ENCODE measurements at places on chromosomes 5 and 9.
A peak's percentile ranks its signal among the peaks of the same experiment; 100 is the strongest.

GRCh38 chr5:106127985-106128384 lies 1542.8 kb downstream of the EFNA5 start:
- no peak for DNase-seq

GRCh38 chr9:91332546-91333231 lies 29.0 kb downstream of the AUH start:
- no peak for DNase-seq

DNA sequence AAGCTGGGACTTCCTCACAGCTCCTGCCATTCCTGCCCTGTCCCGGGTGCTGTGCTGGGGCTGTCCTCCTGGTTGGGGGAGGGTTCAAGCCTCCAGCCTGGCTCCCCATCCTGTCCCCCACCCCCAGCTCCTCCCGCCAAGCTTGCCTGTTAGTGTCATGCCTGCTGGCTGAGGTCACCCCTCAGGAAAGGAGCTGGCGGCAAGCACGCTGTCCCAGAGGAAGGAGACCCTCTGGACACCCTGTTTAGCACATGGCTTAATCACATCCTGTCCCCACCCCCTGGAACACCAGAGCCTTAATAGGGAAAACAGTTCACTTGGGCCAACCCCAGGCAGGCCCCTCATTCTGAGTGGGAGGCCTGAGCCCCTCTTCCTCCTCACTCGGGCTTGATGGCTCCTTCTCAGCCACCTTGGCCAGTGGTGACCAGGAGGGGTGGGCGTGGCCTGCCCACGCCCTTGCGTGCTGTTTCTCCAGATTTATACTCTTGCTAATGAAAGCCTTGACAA lies 9.2 kb upstream of the PHYHD1 start:
- DNase-seq, result peak; percentile 94

DNA sequence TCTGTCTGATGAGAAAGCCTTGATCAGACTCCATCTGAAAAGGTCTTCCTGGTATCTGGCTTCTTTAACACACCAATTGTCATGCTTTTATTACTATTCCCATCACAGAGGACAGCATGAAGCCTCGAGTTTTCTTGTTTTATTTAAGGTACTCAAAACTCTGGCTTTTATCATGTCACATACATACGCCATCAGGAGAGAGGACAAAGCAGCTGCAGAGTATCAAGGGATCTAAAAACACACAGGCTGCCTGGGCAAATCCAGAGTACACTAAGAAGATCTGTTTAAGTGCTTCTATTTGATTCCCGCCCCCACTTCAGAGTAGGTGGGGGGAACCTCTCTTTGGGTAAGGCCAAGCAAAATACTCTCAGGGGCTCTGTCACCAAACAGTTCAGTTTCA lies 277.2 kb downstream of the SPOCK1 start:
- no peak for DNase-seq

DNA sequence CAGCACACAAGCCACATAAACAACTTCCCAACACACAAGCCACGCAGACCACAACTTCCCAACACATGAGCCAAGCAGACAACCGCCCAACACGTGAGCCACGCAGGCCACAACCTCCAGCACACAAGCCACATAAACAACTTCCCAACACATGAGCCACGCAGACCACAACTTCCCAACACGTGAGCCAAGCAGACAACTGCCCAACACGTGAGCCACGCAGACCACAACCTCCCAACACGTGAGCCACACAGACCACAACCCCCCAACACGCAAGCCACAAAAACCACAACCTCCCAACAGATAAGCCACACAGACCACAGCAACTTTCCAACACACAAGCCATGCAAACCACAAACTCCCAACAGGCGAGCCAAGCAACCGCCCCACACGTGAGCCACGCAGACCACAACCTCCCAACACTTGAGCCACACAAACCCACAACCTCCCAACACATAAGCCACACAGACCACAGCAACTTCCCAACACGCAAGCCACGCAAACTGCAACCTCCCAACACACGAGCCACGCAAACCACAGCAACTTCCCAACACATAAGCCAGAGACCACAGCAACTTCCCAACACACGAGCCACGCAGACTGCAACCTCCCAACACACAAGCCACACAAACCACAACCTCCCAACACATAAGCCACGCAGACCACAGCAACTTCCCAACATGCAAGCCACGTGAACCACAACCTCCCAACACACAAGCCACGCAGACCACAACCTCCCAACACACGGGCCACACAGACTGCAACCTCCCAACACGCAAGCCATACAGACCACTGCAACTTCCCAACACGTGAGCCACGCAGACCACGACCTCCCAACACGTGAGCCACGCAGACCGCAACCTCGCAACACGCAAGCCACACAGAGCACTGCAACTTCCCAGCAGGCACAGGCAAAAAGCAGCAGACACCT lies 10.1 kb downstream of the BRD9 start:
- no peak for DNase-seq

DNA sequence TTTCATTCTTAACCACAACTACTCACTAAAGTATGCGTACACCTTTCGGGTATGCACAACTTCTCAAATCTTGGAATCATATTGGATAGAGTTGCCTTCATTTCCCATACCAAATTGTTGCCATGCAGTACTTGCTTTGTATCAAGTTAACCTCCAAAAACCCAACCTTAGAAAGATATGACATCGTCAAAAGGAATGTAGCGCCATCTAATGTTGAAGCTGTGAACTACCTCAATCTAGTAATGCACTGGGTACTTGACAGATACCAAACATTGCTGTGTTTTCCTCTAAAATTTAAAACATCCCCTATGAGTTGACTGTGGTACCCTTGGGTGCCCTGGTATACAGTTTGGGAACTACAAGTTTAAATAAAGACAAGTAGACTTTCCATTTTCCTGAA lies 318.4 kb downstream of the ARL15 start:
- DNase-seq, result no peak

DNA sequence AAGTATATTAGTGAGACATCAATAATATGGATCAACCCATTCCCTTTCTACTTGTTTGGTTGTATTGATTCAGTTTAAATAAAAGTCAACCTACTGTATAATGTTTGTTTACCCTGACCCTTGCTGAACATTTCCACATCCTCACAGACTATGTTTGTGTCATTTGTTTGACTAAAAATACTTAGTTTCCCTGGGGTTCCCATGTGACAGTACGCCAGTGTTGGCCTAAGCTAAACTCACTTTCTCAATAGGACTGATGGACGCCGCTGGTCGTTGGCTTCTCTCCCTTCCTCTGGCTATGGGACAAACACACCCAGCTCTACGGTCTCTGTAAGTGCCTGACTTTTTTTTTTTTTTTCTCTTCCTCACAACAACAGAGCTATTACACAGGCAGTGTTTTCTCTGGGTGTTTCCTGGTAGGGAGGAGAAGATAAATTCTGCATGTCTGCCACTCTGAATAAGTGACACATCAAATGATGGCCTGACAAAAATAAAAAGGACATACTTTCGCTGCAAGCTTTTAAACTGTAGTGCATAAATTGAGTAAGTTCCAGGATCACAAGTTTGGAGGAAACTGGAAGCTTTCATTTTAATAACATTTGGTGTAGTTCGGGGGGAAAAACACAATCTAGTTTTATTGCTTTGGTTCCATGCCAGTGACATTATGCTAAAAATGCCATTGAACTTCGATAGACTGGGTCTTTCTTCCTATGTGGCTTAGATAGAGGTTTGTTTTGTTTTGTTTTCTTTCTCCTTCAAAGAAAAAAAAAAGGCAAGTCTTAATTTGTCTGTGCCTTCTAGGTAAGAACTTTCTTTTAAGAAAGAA lies 101.0 kb downstream of the CD180 start:
- no peak for DNase-seq

DNA sequence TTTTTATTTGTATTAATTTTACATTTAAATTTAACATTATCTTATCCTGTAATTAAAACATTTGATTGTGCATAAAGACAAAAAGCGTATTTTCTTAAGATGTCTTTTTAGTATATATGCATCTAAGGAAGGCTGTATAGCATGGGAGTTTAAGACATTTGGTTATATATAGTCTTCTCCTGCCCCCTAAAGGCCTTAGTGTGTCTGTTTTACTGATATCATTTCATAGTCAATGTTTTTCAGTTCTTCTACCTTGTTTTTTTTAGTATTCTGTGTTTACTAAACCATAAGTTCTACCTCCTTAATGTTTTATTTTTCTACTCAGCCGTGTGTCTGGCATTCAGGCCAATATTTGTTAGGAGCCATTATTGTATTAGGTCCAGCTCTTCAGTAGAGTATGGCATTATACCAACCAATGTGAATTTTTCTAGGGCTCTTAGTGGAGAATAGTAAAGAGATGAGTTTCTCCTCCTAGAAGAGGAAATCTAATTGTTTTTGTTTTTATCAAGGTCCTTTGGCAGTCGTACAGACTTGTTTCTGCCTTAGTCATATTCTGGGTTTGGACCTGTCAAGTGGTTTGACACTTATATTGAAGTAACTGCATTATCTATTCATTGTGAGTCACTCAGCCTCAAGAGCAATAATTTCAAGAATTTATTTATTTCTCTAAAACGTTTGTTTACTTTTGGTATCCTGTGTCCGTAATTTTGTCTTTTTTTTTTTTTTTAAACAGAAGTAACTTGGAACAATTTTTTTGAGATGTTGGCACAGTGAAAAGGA lies 74.8 kb downstream of the SLF1 start:
- peak; percentile 72 for DNase-seq

DNA sequence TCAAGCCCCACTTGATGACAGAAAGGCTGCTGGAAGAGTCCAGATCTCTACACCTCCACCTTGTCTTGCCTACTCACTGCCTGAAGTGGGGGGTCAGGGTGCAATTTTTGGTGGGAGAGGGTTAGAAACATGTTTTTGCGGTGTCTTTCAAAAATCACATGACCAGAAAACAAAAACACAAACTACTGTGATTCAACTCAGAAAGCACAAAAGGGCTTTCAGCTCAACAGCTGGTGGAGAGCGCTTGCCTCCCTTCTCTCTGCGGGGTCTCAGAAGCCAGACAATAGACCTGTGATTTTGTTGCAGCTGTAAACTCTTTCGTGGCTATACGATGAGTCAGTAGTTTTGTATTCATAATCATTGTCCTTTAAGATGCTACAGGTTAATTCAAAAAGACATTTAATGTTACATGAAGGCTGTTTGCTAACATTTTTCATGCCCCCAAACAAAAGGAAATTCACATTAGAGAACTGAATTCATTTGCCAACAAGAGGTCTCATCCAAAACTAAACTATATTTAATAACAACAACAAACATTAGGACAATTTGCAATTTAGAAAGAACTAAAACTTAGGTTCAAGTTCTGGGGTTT lies 172.6 kb upstream of the RAI14 start:
- no peak for DNase-seq

GRCh38 chr9:110700953-110701352 lies 32.4 kb downstream of the MUSK start:
- peak; percentile 58 for DNase-seq

- DNase-seq, result no peak
Measured at GRCh38 chr9:112853882-112854585, 36.6 kb downstream of the SLC46A2 start.

GRCh38 chr5:84017523-84018172 lies 297.0 kb upstream of the HAPLN1 start:
- DNase-seq, result no peak

DNA sequence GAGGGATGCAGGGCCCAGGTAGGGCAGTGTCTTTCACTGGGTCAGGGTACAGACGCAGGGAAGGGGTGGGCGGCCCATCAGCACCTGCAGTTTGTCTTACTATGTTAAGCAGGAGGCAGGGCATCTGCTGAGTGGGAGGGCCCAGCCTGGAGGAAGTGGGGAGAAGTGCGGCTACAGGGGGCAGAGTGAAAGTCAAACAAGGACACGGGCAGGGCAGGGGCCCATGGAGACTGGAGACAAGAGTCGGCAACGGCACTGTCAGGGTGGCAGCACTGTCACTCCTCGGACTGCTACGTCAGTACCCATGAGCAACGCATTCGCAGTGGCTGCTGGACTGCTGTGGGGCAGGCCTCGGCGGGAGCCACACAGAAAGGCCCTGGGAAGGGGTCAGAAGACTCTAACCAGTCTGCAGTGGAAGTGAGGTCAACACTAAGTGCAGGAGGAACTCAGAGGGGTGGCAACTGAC lies 19.7 kb downstream of the CAMSAP1 start:
- DNase-seq, result no peak

DNA sequence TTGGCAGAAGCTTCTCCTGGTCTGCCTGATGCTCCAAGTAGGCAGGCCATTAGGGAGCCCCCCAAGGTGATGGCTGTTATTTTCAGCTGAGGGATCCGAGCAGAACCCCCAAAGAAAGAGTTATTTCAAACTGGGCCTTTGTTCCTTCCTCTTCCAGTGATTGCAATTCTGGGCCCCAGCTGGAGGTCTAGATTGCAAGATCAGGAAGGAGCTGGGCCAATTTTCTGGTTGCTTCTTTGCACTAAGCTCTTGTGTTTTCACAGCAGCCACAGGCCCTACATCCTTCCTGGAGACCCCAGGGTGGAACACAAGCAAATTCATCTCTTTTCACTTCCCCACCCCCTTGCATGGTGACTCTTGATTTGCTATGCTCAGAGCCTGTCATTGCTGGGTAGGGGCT lies 215.0 kb downstream of the SEMA6A start:
- no peak for DNase-seq

DNA sequence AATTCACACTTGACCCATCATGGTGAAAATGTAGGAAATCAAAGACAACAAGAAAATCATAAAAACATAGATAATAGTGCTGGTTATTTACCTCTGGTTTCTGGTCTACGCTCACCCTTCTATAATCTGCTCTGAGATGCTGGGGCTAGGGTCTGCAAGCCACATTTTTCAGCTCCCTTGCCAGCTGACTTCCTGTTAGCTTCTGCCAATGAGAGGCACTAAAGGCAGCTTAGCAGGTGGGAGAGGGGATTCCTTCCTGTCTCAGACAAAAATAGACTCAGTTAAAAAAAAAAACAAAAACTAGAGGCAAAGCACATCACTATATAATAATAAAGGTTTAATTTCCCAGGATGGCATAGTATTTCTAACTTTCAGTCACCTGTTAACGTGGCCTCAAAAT lies 20.2 kb upstream of the N4BP3 start:
- DNase-seq, result no peak

DNA sequence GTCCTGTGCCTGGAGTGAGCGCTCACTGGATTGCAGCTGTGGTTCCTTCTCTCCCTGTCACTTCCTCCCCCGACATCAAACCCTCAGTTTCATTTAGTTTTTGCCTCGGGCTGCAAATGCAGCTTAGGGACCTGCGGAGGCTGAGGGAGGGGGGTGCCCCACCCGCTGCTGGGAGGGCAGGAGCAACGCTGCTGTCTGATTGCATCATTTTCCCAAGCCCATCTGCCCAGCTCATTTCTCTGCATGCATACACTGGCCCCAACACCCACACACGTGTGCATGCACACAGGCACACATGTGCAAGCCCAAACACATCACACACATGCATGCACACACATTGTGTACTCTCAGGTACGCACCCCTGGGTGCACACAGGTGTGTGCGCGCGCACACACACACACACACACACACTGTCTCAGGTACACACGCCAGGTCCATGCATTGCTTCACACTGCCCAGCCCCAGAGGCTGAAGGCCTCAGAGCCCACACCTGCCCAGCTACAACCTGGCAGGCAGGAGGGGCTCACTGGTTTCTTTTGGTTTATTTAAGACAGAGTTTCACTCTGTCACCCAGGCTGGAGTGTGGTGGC lies 3.4 kb downstream of the ASS1 start:
- DNase-seq, result peak; percentile 79
